ENCODE measurements at places on chromosomes 5 and 9. TPM values are rescaled to one million over a fixed set of nuclear protein-coding genes. Genes with fewer than 3 reads are reported as not detected.

- no peak for DNase-seq
- no peak overlapping the region for H3K27ac ChIP-seq
- peaks cover 2% of the 10 kb centered on the region for H3K27me3 ChIP-seq
- H3K36me3 ChIP-seq = no peaks in the 10 kb centered on the region
- peaks cover 13% of the 10 kb centered on the region for H3K4me1 ChIP-seq
Measured at GRCh38 chr5:173753307-173754168, 134.6 kb upstream of the CPEB4 start.

DNA sequence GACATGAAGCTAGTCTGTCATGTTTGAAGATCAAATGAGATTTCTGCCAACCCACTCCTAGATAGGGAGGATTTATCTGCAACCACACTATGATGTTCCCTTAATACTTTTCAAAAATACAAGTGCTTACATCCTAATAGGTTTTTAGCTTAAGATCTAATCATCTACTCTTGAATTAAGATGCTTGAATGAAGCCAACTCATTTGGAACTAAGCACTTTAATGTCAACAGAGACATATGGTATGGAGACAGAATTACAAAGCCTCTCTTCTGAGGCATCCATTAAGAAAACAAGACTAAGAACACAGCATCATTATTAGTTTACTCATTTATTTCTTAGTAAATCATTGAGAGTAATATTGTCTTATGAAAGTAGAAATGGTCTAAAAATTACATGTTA lies 139.3 kb upstream of the NFIB start:
- DNase-seq = no peak
- no peaks in the 10 kb centered on the region for H3K36me3 ChIP-seq
- no peaks in the 10 kb centered on the region for H3K27me3 ChIP-seq

DNA sequence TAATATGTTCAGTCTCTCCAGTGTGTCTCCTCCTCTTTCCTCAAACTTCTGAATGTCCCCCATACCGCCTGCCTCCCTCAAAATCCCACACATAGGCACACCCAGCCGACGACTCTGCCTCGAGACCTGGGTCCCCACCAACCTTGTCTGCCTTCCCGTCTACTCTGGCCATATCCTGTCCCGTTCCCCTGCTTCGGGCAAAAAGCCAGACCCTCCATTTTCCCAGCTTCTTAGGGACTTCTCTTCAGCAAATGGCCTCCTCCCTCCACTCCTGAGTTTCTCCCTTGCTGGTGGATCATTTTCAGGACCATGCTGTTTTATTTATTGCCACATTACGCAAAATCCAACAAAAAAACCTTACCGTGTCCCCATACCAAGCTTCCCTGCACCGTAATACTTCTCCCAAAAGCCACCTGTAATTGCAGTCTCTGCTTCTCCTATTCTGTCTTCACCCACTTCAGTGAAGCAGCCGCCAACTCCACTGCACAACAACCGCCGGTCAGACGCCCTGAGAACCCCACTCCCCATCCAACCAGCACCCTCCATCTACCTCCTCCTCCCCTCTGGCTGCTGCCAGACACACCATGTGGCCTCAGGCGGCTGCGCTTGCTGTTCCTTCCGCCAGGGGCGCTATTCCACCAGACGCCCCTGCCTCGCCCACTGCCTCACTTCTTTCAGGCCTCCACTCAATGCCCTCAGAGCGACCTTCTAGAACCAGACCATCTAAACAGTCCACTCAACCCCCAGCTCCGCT lies 117.0 kb downstream of the TRPM6 start:
- no peak for DNase-seq
- H3K27ac ChIP-seq = no peak overlapping the region
- no peaks in the 10 kb centered on the region for H3K4me1 ChIP-seq
- H3K36me3 ChIP-seq = no peaks in the 10 kb centered on the region
- no peak overlapping the region for H3K4me3 ChIP-seq

Gene GFI1B
- total RNA-seq = not detected

DNA sequence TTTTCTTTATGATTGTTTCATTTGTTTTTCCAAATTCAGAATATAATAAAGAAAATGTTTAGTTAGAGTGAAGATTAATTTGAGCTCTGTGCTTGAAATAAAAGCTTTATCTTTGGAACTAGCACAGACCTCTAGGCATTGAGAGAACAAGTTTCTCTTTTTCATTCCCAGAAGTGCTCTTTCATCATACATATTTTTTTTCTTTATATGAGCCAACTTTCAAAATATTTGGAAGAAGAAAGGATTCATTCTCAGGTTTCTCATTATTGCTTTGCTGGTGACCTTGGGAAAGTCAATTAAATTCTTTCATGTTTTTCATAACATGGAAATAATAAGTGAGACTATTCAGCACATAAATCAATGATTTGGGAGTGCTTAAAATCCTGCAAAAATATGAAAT lies 16.8 kb downstream of the CTXN3 start:
- peak overlapping the region; percentile 86 for H3K27ac ChIP-seq
- no peak for DNase-seq
- peaks cover 32% of the 10 kb centered on the region for H3K4me1 ChIP-seq
- H3K36me3 ChIP-seq = no peaks in the 10 kb centered on the region
- no peak overlapping the region for H3K4me3 ChIP-seq

GRCh38 chr9:89542401-89543021 lies 44.6 kb upstream of the SEMA4D start:
- no peak overlapping the region for H3K27ac ChIP-seq
- H3K27me3 ChIP-seq = peaks cover 5% of the 10 kb centered on the region
- peaks cover 7% of the 10 kb centered on the region for H3K36me3 ChIP-seq
- H3K4me1 ChIP-seq = no peaks in the 10 kb centered on the region
- DNase-seq = no peak

Gene IL9
- not detected for total RNA-seq

- peaks cover 61% of the 10 kb centered on the region for H3K27me3 ChIP-seq
- no peak for DNase-seq
- H3K36me3 ChIP-seq = peaks cover 3% of the 10 kb centered on the region
- no peak overlapping the region for H3K4me3 ChIP-seq
- H3K4me1 ChIP-seq = peaks cover 20% of the 10 kb centered on the region
Measured at GRCh38 chr9:130661451-130662098, 2.8 kb upstream of the PRDM12 start.

Gene GAS1
- total RNA-seq = 70.0 TPM

- H3K27ac ChIP-seq = no peak overlapping the region
- DNase-seq = no peak
- peaks cover 2% of the 10 kb centered on the region for H3K36me3 ChIP-seq
- peaks cover 43% of the 10 kb centered on the region for H3K4me1 ChIP-seq
- H3K27me3 ChIP-seq = no peaks in the 10 kb centered on the region
Measured at GRCh38 chr5:33035851-33036527, 324.9 kb downstream of the NPR3 start.

- no peaks in the 10 kb centered on the region for H3K36me3 ChIP-seq
- no peaks in the 10 kb centered on the region for H3K27me3 ChIP-seq
- peaks cover 9% of the 10 kb centered on the region for H3K4me1 ChIP-seq
Measured at GRCh38 chr5:17763301-17763700, 129.0 kb downstream of the TAF11L14 start.

- H3K4me1 ChIP-seq = peaks cover 43% of the 10 kb centered on the region
- H3K36me3 ChIP-seq = peaks cover 2% of the 10 kb centered on the region
- DNase-seq = no peak
- H3K27ac ChIP-seq = peak overlapping the region; percentile 97
- H3K4me3 ChIP-seq = peak overlapping the region; percentile 89
- no peaks in the 10 kb centered on the region for H3K27me3 ChIP-seq
Measured at GRCh38 chr5:5422819-5423515, 490 bp downstream of the ICE1 start.

Gene CNTNAP3B
- 9.5 TPM for total RNA-seq

- H3K27me3 ChIP-seq = no peaks in the 10 kb centered on the region
- no peak overlapping the region for H3K4me3 ChIP-seq
- H3K4me1 ChIP-seq = peaks cover 38% of the 10 kb centered on the region
Measured at GRCh38 chr9:110115826-110116542, 92.0 kb downstream of the C9orf152 start.

Gene ZNF354C
- 3.8 TPM for total RNA-seq

Gene CNTLN
- total RNA-seq = 10.9 TPM

- H3K27ac ChIP-seq = no peak overlapping the region
- H3K27me3 ChIP-seq = peaks cover 33% of the 10 kb centered on the region
- H3K4me3 ChIP-seq = no peak overlapping the region
- DNase-seq = no peak
Measured at GRCh38 chr9:34513567-34514214, 9.1 kb downstream of the ENHO start.

DNA sequence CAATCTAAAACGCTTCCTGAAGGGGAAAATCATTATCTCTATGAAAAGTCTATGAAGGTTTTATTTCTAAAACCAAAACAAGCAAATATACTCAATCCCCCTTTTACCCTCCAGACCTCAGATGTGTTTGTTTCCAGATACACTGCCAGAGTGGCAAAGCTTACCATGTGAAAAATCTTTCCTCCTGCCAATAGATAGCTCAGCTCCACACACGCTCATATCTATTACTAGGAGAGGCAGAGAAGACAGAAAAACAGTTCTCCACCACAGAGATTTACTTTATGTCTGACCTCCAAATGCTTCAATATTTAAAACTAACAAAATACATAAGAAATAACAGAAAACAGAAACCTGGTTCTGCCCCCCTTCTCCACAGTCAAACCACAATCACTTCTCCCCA lies 7.0 kb downstream of the IRX2 start:
- H3K27me3 ChIP-seq = no peaks in the 10 kb centered on the region
- H3K4me3 ChIP-seq = no peak overlapping the region
- H3K27ac ChIP-seq = no peak overlapping the region
- no peak for DNase-seq

DNA sequence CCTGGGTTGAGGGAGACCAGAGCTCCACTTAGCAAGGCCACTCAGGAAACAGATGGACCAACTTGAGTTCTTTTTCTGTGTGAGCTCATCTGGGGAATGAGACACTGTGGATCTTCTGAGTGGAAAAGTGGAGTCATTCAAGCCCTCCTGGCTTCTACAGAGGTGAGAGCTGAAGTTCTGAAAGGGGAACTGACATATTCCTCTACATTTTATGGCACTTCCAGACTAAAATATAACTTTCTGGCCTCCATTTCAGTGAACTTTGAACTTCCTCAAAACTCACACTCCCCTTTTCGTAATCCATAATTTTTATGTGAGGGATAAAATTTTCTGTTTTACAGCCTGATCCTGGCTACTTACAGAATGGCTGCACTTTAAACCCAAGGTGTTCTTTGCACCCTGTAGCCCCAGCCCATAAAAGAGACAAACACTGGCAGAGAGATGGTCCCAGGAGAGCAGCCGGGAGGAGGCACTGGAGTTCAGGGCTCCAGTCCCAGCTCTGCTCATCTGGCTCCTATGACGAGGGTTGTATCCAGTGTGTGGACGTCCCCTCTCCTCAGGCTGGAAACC lies 10.8 kb downstream of the SPAAR start:
- no peak overlapping the region for H3K4me3 ChIP-seq
- peak overlapping the region; percentile 13 for H3K27ac ChIP-seq

Gene FAF2
- total RNA-seq = 42.5 TPM

DNA sequence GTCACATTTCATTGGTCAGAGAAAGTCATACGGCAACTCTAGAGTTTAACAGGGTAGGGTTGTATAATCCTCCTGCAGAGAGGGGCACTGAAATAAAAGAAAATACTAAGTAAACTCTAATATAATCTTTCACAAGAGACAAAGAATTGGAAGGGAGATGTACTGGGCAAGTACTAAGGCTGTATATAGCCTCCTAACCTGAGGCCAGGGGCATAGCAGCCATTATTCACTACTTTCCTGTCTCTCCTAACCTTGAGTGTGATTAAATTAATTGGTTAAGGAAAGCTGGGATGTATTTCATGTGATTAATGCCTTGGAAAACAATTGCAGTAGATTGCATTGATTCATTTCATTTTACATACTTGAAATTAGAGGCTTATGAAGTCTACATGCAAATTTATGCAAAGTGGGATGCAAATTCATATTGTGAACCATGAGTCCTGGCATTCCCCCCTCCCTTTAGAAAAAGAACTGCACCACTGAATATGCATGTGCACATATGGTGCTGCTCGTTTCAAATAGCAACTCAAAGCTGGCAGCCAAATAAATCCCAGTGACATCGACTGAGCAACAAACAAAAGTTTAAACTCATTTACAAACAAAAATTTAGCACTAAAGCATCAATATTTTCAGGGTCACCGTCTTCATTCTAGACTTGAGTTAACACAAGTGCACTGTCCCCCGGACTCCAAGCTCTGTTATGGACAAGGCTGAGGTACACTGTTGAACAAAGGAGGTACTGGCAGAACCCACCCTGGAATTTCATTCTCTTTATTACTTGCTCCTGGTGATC lies 70.0 kb downstream of the DMAC1 start:
- no peaks in the 10 kb centered on the region for H3K36me3 ChIP-seq
- H3K27me3 ChIP-seq = peaks cover 1% of the 10 kb centered on the region
- no peak for DNase-seq
- no peak overlapping the region for H3K27ac ChIP-seq
- H3K4me3 ChIP-seq = no peak overlapping the region

GRCh38 chr5:25448646-25449045 lies 803.9 kb upstream of the CDH10 start:
- H3K36me3 ChIP-seq = no peaks in the 10 kb centered on the region
- no peak overlapping the region for H3K4me3 ChIP-seq
- no peaks in the 10 kb centered on the region for H3K27me3 ChIP-seq
- no peaks in the 10 kb centered on the region for H3K4me1 ChIP-seq
- no peak overlapping the region for H3K27ac ChIP-seq

DNA sequence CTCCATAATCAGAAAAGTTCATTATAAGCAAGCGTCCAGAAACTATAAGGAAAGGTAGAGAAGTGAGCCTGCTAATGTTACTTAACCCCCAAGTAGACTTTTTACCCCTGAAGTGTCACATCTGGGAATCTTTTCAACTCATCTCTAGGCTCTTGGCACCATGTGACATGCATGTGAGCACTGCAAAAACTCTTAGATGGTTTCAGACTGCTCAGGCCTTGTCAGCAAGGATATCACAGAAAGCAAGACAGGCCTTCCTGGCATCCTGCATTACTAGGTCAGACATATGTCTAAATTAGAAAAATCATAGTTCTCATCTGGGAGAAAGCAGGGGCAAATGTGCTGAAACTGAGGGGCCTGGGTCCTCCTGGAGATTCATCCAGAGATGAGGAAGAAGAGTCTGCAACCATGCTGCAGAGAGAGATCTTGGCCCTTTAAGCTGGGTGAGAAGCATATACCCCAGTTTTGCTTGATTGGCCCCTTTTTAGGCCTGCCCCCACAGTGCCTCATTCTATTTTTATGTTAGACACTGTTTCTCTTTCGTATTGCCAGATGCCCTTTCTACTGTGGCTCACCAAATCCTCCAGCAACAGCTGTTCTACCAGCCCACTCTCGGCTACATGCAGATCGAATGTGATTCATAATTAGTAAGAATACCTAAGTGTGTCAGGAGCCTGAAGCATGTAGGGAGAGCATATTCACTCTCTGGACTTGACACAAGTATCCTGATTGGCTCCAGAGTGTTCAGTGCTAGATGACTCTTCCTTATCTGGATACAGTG lies 19.0 kb downstream of the TMEM8B start:
- H3K36me3 ChIP-seq = peaks cover 7% of the 10 kb centered on the region
- no peak for DNase-seq
- no peak overlapping the region for H3K4me3 ChIP-seq
- peak overlapping the region; percentile 39 for H3K27ac ChIP-seq

Gene CDC23
- total RNA-seq = 32.4 TPM

DNA sequence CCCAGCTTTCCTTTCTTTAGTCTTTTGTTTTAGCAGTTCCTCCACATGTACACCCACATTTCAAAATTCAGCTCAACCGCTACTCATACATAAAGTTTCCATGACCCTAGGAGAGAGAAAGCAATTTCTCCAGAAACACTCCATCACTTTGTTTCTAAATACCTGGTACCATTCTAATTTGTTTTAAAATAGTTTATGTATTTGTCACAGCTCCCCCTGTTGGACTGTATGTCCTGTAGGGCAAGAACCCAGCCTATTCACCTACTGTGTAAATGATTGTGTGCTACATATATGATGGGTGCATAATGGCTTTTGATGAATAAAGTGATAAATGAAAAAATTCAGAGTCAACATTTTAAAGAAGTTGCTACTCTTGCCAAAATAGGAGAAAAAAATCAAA lies 139.1 kb downstream of the COX7C start:
- H3K4me1 ChIP-seq = no peaks in the 10 kb centered on the region
- no peak for DNase-seq
- H3K27ac ChIP-seq = no peak overlapping the region

Gene GMCL2
- not detected for total RNA-seq
